ENCODE measurements at places on chromosomes 12 and 14. TPM values are rescaled to one million over a fixed set of nuclear protein-coding genes. Genes with fewer than 3 reads are reported as not detected.

The EPYC gene
- not detected for total RNA-seq

The KLRB1 gene
- total RNA-seq: not detected

The TAC3 gene
- total RNA-seq: not detected

GRCh38 chr12:58670623-58671022 is 249.7 kb downstream of the LRIG3 start:
- H3K36me3 ChIP-seq: peaks cover 14% of the 10 kb centered on the region
- DNase-seq: no peak
- H3K27ac ChIP-seq: peak overlapping the region; percentile 85

GRCh38 chr12:46546634-46547273 is 174.2 kb upstream of the SLC38A2 start:
- H3K27me3 ChIP-seq: no peaks in the 10 kb centered on the region
- H3K4me1 ChIP-seq: peaks cover 50% of the 10 kb centered on the region
- peak overlapping the region; percentile 96 for H3K27ac ChIP-seq
- no peak overlapping the region for H3K4me3 ChIP-seq
- no peak for DNase-seq
- peaks cover 10% of the 10 kb centered on the region for H3K36me3 ChIP-seq

DNA sequence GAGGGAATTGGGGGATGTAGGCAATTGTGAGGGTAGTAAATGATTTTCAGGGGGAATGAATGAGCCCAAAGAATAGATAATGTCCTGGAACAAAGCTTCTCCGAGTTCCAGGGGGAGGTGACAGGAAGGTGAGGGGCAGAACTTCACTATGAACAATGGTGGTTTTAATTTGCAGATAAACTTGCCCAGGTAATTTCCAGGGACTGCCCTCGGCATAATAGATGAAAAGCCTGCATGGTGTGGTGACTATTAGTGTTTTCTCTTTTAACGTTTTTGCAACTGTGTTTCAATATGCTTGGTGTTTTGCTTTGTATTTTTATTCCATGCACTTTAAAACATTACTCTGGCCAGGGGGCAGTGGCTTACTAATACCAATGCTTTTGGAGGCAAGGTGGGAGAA is 325.2 kb upstream of the RGS6 start:
- no peak overlapping the region for H3K4me3 ChIP-seq
- no peak for DNase-seq
- peaks cover 10% of the 10 kb centered on the region for H3K4me1 ChIP-seq
- peaks cover 3% of the 10 kb centered on the region for H3K36me3 ChIP-seq
- H3K27me3 ChIP-seq: no peaks in the 10 kb centered on the region

- H3K4me1 ChIP-seq: peaks cover 41% of the 10 kb centered on the region
- H3K27ac ChIP-seq: no peak overlapping the region
- peaks cover 44% of the 10 kb centered on the region for H3K36me3 ChIP-seq
- H3K27me3 ChIP-seq: no peaks in the 10 kb centered on the region
- no peak overlapping the region for H3K4me3 ChIP-seq
Observed at GRCh38 chr14:80202888-80203562, 8.3 kb downstream of the DIO2 start.

GRCh38 chr14:44565968-44566367 is 58.9 kb upstream of the FSCB start:
- DNase-seq: no peak
- H3K27me3 ChIP-seq: no peaks in the 10 kb centered on the region
- H3K27ac ChIP-seq: no peak overlapping the region
- no peaks in the 10 kb centered on the region for H3K4me1 ChIP-seq

GRCh38 chr14:54374117-54374884 is 22.5 kb upstream of the CDKN3 start:
- no peak overlapping the region for H3K27ac ChIP-seq
- H3K4me1 ChIP-seq: no peaks in the 10 kb centered on the region
- no peak for DNase-seq
- H3K36me3 ChIP-seq: no peaks in the 10 kb centered on the region
- no peak overlapping the region for H3K4me3 ChIP-seq
- peaks cover 9% of the 10 kb centered on the region for H3K27me3 ChIP-seq

- H3K36me3 ChIP-seq: no peaks in the 10 kb centered on the region
- no peak overlapping the region for H3K4me3 ChIP-seq
- H3K27me3 ChIP-seq: peaks cover 11% of the 10 kb centered on the region
- no peak for DNase-seq
Observed at GRCh38 chr12:31227401-31227981, 98.5 kb downstream of the SINHCAF start.

- H3K4me3 ChIP-seq: no peak overlapping the region
- peak; percentile 91 for DNase-seq
- H3K4me1 ChIP-seq: peaks cover 33% of the 10 kb centered on the region
- H3K27me3 ChIP-seq: peaks cover 4% of the 10 kb centered on the region
- H3K36me3 ChIP-seq: no peaks in the 10 kb centered on the region
Observed at GRCh38 chr12:47949441-47950341, 13.7 kb upstream of the TMEM106C start.

DNA sequence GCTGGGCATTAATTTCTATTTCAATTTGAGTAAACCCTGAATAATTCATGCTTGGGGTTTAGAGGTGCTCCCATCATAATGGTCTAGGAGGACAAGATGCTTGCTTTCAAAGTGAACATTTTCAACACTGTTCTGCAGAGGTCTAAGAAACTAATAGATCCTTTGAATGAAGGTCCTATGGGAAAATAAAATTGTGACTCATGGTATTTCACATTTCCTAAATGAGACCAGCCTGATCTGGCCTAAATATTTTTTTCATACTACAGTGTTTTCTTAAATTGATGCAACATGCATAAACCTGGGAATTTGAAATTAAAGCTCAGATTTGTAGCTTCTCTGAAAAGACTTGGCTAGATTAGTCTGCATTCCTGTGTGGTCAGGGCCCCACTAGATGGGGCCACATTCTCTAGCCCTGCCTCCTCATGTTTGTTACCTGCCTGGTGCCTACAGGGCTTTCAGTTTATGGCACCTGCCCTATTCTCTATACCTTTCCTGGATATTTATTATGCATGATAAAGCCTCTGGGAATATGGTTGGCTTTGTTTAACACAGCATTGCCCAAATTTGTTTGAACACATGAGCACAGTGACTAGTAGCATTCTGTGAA is 112.7 kb downstream of the METTL25 start:
- H3K4me3 ChIP-seq: no peak overlapping the region
- no peaks in the 10 kb centered on the region for H3K27me3 ChIP-seq
- H3K4me1 ChIP-seq: peaks cover 10% of the 10 kb centered on the region
- peaks cover 14% of the 10 kb centered on the region for H3K36me3 ChIP-seq
- no peak for DNase-seq

DNA sequence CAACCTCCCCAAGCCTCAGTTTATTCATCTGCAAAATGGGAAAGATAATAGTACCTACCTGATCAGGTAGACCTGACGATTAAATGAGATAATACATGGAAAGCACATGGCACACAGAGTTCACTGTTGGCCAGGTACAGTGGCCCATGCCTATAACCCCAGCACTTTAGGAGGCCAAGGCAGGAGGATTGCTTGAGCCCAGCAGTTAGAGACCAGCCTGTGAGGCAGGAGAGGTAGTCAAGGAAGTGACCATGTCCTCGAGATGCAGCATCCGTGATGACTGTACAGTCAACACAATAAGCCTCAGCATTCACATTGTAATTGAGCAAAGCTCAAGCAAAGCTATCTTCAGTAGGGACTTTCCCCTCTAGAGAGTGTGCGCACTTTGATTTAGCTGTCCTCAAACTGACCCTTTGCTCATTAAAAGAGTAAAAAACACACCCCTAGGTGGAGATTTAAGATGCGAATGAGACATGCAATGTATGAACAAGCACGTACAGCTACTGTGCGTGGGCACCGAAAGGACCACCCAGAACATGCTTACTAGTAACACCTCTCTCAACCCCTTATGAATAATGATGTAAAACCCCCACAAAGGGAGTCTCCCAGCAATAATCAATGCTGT is 9.9 kb downstream of the ISCU start:
- H3K27me3 ChIP-seq: no peaks in the 10 kb centered on the region
- H3K4me3 ChIP-seq: no peak overlapping the region
- DNase-seq: no peak
- H3K36me3 ChIP-seq: peaks cover 16% of the 10 kb centered on the region

DNA sequence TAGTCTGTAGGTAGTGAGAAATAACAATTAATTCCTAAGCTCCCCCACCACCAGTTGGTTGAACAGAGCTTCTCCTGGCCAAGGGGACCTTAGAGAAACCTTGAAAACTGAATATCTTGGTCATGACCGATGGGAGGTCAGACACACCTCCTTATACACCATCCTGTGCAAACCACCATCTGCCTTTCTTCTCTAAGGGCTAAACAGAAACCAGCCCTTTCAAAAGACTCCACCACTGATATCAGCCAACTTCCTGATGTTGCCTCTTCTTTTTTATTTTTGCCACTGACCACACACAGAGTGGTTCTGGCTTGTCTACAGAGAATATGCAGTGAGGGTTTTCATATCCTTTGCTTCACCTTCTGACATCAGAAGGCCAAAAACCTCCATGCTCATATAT is 977.7 kb upstream of the SEL1L start:
- no peaks in the 10 kb centered on the region for H3K4me1 ChIP-seq
- DNase-seq: no peak
- H3K36me3 ChIP-seq: no peaks in the 10 kb centered on the region

- peaks cover 3% of the 10 kb centered on the region for H3K27me3 ChIP-seq
- no peaks in the 10 kb centered on the region for H3K4me1 ChIP-seq
- no peak overlapping the region for H3K27ac ChIP-seq
- no peak overlapping the region for H3K4me3 ChIP-seq
- no peak for DNase-seq
Observed at GRCh38 chr12:11446372-11446771, 51.0 kb upstream of the PRB2 start.

DNA sequence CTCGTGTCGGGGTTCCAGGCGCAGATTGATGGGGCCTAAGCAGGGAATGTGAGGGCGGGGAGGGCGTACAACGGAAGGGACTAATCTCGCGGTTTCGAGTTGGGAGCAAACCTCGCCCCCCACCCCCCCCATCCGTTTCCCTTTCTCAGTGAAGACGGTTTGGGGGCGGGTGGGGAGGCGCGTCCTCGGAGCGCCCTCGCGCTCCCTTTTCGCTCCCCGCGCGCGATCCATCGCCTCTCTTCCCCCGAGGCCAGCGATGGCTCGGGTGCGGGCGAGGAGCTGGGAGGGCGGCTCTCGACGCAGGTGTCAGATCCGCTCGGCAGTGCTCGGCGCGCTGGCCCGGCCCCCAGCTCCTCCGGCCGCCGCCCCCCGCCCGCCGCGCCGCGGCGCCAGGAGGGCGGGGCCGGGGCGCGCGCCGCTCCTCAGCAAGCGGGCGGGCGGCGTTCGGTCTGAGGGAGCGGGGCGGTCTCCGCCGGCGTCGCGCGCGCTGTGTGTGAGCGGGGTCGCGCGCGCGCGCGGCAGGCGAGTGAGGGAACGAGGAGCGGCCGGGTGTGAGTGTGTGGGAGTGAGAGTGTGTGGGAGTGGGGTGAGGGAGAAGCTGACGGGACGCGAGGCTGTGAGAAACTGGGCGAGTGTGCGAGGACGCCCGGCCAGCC is at the start of gene RIMKLB:
Gene RIMKLB (plus strand): TSS at position 516 of the 656 bp plus-strand sequence. CDS start 15,876 bp downstream, outside the sequence.
- H3K27me3 ChIP-seq: no peaks in the 10 kb centered on the region
- H3K4me3 ChIP-seq: peak within 1 kb of the TSS; percentile 94
- no peaks in the 10 kb centered on the region for H3K36me3 ChIP-seq
- DNase-seq: peak; percentile 90
- H3K27ac ChIP-seq: peak within 1 kb of the TSS; percentile 92
- peaks cover 48% of the 10 kb centered on the region for H3K4me1 ChIP-seq

DNA sequence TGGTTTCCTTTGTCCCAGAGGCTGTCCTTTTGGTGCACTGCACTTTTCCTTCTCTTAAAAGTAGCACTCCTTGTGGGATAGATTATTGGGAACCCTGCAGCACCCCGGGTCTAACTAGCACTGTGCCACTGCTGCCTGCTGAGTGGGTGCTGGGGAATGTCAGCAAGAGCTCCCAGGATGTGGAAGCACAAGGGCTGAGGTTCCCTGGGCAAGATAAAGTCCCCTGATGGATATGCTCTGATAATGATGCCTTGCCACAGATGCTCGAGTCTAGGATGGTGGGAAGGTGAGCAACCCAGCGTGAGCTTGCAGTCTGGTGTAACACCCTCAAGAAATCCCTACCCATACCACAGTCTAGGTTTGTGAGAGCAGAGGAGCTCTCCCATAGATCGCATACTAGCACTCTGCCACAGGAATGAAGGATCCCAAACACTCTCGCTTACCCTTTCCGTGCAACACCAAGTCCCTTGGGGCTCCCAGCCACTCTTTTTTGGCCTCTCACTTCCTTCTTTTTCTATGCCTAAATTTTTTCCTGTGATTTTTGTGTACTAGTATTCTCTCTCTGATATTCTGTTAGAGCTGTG is 32.6 kb downstream of the USP15 start:
- H3K4me3 ChIP-seq: no peak overlapping the region
- DNase-seq: no peak
- H3K27ac ChIP-seq: no peak overlapping the region
- no peaks in the 10 kb centered on the region for H3K27me3 ChIP-seq

- no peaks in the 10 kb centered on the region for H3K4me1 ChIP-seq
- no peak overlapping the region for H3K27ac ChIP-seq
- no peaks in the 10 kb centered on the region for H3K27me3 ChIP-seq
- H3K4me3 ChIP-seq: no peak overlapping the region
- no peaks in the 10 kb centered on the region for H3K36me3 ChIP-seq
Observed at GRCh38 chr12:67958187-67958586, 31.1 kb upstream of the IFNG-AS1 start.

DNA sequence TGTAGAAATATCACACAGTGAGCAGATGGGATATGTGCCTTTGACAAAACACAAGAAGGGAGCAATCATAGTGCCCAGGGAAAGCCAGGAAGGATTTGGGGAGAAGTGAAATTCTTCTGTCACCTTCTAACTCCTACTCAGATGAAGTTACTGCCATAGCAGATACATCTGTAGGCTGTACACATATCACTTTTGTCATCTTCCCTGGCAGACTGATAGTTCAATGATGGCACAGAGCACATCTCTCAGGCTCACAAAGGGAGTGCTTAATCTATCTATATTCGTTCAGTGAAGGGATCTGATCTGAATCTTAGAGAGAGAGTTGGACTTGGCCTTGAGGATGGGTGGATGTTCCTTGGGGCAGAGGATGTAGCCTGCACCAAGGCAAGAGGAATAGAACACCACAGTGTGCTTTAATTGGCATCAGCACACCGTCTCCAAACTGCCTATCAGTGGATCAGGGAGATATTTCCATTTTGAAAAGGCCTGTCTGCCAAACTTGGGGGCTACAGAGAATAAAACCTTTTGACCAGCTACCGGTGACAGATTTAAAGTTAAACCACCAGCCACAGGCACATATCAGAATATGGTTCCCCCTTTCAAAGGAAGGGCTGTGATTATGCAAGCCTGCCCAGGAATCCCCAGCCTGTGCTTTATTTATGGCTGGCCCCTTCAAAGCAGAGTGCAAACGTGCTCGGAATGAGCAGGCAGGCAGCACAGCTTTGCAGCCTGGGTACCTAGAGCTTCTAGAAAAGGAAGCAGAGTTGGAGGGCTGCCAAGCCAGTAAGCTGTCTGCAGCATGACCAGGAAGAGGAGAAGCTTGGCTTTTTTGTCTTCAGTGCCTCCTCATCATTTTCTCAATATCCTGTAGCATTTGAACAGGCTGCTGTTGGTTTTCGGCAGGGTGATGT is 165.5 kb upstream of the DYRK2 start:
- no peaks in the 10 kb centered on the region for H3K4me1 ChIP-seq
- no peak overlapping the region for H3K4me3 ChIP-seq
- no peak overlapping the region for H3K27ac ChIP-seq
- no peaks in the 10 kb centered on the region for H3K36me3 ChIP-seq
- no peak for DNase-seq
- no peaks in the 10 kb centered on the region for H3K27me3 ChIP-seq
